ENCODE measurements at places on chromosomes 4 and X. TPM values are rescaled to one million over a fixed set of nuclear protein-coding genes. Genes with fewer than 3 reads are reported as not detected.

- no peak for DNase-seq
These were observed 399.2 kb downstream of the NLGN4X start for GRCh38 chrX:5829469-5829868.

- no peak for DNase-seq
These were observed 58.2 kb upstream of the TRIM2 start for GRCh38 chr4:153146031-153146430.

DNA sequence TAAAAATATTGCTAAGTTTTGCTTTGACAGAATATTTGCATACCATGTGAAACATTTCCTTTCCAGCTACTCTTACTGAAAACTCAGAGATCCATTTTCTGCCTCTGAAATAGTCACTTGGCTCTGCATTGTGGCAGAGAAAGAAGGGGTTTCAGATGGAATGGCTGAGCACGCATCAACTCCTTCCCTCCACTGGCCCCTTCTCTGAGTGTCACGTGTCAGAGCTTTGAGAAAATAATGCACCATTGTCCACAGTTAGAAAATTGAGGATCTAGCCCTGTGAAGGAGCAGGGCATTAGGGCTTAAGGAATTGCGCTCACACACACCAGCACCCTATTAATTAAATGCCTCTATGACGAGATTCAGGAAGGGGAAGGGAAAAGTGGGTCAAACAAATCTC lies 78.8 kb upstream of the FAT4 start:
- DNase-seq = no peak

The CENPE gene
- 0.97 TPM for total RNA-seq

The HTN3 gene
- total RNA-seq = not detected

The BANK1 gene
- total RNA-seq = 1.1 TPM

The CXCR3 gene
- total RNA-seq = 95.8 TPM

The OTOP1 gene
- not detected for total RNA-seq

DNA sequence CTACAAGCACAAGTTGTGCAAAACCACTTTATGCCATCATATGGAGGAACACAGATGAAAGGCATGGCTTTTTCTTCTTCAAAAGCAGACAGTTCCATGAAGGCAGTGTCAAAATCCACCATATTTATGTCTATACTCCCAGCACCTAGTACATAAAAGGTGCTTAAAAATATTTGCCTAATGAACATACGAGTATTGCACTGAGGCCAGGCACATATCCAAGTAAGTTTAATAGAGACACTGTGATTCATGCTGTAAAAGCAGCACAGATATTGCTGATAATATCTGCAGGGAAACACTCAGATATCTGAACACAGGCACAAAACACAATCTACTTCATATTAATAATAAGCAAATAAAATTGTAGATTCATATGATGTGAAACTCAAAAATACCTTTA lies 48.1 kb upstream of the CXCL8 start:
- DNase-seq = no peak

- no peak for DNase-seq
These were observed 567.8 kb downstream of the TRIML1 start for GRCh38 chr4:188707036-188707435.

GRCh38 chr4:53644607-53645006 lies 53.3 kb upstream of the LNX1 start:
- no peak for DNase-seq

DNA sequence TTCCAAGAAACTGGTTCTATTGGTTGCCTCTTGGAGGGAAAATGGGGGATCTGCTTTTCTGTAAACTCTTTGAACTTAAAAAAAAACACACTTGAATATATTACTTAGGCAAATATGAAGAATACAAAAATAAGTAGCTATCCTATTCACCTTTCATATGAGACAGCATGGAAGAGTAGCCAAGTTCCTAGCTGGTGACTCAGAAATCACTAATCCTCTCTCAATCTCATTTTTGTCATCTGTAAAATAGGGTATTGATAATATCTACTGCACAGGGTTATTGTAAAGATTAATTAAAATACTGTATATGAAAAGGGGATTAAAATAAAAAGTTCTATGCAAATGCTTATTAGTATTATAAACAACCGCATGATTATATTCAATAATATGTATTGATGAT lies 12.7 kb downstream of the MGARP start:
- no peak for DNase-seq

The CXorf38 gene
- total RNA-seq = 11.0 TPM

The OPRPN gene
- not detected for total RNA-seq

DNA sequence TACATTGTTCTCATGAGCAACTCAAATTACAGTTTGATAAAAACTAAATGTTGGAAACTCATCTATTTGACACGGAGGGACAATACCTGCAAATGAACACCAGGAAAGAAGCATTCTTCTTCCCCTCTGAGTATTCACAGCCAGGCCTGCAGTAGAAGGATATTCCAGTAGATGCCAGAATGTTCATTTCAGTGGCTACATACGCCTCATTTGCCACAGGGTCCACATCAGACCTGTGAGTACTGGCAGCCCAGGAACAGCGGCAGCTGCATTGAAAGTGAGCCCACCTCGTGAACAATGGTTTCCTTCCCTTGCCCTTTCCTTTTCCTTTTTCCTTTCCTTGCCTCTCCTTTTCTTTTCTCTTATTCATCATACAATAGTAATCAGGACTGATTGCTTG lies 81.1 kb upstream of the NEIL3 start:
- no peak for DNase-seq

- DNase-seq = no peak
These were observed 72.3 kb downstream of the GRIA3 start for GRCh38 chrX:123256378-123256777.

DNA sequence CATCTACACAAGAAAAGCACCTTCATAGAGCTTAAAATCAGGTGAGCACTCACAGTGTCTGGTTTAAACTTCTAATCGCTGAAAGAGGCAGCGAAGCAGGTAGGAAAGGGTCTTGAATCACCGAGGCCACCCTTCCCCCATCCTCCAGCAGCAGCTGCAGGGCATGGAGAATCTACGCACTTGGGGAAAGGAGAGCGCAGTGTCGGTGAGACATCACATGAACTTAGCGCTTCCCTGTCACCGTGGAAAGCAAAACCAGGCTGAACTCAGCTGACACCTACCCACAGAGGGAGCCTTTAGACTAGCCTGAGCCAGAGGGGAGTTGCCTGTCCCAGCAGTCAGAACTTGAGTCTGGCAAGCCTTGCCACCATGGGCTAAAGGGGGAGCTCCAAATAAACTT lies 197.2 kb upstream of the ZFP42 start:
- no peak for DNase-seq

The GLRB gene
- total RNA-seq = not detected

DNA sequence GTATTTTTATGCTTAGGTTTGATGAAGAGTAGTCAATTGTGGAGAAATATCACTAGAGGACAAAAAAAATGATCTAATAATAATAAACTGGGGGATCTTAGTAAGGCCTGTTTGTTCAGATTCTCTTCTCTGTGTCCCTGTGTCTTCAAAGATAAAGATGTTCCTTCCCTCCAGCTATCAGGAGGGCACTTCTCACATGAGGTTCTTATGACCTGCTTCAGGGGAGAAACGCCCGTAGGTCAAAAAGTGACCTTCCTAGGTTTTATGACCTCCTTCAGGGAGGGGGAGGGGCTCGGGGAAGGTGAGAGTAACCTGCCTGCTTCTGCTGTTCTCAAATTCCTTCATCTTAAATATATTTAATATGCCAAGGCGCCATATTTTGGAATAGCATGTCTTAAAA lies 89.2 kb upstream of the JADE1 start:
- no peak for DNase-seq

The NIPAL1 gene
- 1.3 TPM for total RNA-seq

GRCh38 chrX:31024866-31025265 lies 47.0 kb downstream of the FTHL17 start:
- no peak for DNase-seq

GRCh38 chrX:38138900-38139299 lies 81.8 kb downstream of the SRPX start:
- DNase-seq = no peak

DNA sequence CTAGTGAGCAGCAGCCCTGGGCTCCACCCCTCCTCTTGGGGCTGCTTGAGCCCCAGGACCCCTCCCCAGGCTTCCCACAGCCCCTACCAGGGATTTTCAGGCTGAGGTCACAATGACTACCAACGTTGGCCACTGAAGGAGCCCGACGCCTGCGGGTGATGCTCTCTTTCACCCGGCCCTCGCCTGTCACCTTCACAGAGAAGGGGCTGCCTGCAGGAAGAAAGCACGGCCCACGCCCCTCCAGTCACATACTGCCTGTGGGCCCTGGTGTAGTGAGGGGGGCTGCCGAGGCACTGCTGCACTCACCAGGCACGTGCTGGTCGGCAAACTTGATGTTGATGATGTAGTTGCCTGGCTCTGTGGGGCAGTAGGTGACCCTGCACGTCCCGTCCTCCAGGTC lies 22.0 kb downstream of the FLNA start:
- DNase-seq = peak; percentile 22

The SATL1 gene
- not detected for total RNA-seq

GRCh38 chr4:81137446-81137845 lies 77.6 kb downstream of the PRKG2 start:
- DNase-seq = no peak

DNA sequence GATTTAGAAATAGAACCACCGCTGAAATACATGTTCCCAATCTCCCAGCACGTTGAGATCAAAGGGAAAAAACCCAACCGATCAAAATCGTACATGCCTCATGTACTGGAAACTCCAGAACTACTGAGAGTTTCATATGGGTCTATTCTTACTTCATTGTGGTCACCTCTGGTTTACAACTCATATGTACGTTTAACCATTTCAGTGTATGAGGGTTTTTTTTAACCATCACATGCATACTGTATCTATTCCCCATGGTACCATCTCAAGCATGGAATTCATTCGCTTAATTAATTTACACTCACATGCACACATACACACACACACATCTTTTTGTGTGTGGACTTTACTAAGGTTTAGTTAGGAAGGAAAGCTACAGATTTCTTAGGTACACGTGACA lies 46.0 kb upstream of the CLNK start:
- no peak for DNase-seq

GRCh38 chr4:12902735-12903134 lies 581.4 kb downstream of the RAB28 start:
- no peak for DNase-seq

All from CD8-positive, alpha-beta T cell (primary cell).